Stimulated activated CD4-positive, alpha-beta T cell treated with anti-CD3 and anti-CD28 coated beads, TNF-alpha, amount 100 ng/mL, for 4 hours (primary cell): ENCODE measurements at places on chromosomes 11 and 22.
A peak's percentile ranks its signal among the peaks of the same experiment; 100 is the strongest.

GRCh38 chr22:30275625-30276024 is 9.0 kb upstream of the OSM start:
- DNase-seq, result no peak

DNA sequence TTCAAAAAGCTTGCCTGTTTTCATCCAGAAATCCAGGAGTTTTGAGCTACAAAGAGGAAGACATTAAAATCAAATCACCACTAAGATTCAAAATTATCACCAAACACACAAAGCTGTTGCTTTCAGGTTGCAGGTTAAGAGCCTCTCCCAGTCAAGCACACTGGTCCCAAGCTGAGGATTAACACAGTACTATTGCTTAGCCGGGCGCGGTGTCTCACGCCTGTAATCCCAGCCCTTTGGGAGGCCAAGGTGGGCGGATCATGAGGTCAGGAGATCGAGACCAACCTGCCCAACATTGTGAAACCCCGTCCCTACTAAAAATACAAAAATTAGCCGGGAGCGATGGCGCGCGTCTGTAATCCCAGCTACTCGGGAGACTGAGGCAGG is 1165.1 kb downstream of the LRRC4C start:
- no peak for DNase-seq

- DNase-seq, result no peak
Observed at GRCh38 chr11:5065027-5065426, 4.3 kb upstream of the OR52E1 start.

DNA sequence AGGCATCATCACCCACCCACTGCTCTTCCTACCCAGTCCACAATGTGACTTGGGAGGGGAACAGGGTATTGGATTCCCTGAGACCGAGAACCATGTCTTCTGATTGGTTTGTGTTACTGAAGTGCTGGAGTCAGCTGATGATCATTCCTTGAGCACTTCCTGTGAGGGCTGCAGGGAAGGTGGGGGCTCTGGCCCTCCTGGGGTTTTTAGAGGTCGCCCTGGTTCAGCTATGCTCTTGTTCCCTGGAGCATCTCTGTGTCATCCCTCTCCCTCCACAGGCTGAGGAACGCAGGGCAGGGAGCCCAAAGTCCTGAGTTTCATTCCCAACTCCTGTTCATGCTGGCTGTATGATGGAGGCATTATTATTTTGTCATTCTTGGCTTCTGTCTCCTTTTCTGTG is 6.7 kb downstream of the ZC3H7B start:
- no peak for DNase-seq

DNA sequence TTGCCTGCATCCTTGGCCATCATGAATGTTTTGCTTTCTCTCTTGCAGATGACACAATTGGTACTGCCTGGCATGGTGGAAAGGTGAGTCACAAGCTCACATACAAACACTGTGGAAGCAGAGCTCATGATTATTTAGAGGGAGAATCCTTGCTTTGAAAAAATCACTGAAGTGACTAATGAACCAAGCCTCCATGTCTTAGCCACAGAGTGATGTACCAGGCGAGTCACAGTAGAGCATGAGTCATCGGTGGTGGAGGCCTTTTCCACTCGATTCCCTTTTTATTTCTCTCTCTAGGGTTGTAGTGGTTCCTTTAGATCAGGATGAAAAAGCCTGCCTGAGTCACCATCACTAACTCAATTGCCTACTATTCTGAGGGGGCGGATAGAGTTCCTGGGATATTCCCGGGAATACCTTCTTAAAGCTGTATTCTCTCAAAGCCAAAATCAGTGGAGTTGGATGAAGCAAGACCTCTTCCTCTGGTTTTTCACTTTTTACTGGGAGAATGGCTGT is 49.6 kb upstream of the ALKBH3 start:
- DNase-seq, result peak; percentile 23

- DNase-seq, result no peak
Observed at GRCh38 chr22:21734540-21735199, 924 bp downstream of the YPEL1 start.

GRCh38 chr11:64924910-64925284 is 408 bp downstream of the PPP2R5B start:
- DNase-seq, result no peak

DNA sequence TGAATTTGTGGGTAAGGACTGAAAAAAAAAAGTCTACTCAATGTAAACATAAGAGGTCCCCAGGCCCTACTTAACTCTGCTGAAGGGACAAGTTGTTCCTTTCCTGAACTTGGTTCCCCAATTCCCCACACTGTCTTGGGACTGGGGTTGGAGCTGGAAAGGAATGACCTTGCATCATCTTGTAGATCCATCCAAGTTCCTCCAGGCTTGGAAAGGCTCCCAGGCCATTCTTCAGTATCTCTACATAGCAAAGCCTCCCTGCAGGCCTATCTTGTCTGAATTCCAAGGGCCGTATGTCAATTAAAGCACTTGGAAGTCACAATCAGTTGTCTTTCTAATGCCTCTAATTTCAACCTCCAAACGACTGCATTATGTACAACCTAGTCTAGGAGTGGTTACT is 361.2 kb downstream of the TMEM135 start:
- DNase-seq, result no peak

DNA sequence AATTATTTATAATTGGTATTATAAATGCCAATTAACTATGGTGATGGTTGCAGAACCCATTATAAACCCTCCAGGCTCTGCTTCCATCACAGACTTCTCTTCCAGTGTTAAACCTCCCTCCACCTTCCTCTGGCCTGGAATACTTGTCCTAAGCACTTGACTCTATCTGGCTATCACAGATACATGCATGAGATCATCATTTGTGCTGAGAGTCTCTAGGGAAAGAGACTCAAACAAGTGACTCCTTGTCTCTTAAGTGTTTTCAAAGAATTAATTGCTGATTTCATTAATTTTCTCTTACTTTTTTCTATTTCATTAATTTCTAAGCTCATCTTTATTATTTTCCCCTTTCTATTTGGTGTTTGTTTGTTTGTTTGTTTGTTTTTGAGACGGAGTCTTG is 29.1 kb downstream of the RTL6 start:
- DNase-seq, result no peak

GRCh38 chr11:75570559-75571139 is 8.6 kb downstream of the SERPINH1 start:
- no peak for DNase-seq
